ENCODE measurements at places on chromosomes 2 and 18. TPM values are rescaled to one million over a fixed set of nuclear protein-coding genes. Genes with fewer than 3 reads are reported as not detected.

- no peaks in the 10 kb centered on the region for H3K36me3 ChIP-seq
- no peak overlapping the region for H3K27ac ChIP-seq
- no peaks in the 10 kb centered on the region for H3K27me3 ChIP-seq
- H3K4me1 ChIP-seq: peaks cover 5% of the 10 kb centered on the region
Measured at GRCh38 chr2:33123216-33123615, 176.5 kb downstream of the LTBP1 start.

DNA sequence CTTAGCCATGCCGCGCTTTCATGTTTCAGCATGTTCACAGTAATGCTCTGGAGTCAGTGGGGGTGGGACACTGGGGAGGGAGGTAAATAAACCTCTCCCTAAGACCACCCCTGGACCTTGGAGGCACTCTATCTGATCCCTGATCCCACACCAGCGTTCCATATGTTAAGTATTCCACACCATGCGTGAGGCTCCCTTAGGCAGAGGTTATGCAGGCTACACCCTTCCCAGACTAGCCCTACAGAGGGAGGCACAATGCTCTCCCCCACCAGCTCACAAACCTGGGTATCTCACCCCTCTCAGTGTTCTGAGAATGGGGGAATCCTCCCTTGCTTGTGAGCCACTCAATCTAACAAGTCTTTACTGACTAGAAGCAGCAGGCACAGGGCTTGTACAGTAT lies 1610.4 kb upstream of the ZEB2 start:
- DNase-seq: no peak
- H3K4me1 ChIP-seq: peaks cover 4% of the 10 kb centered on the region
- H3K4me3 ChIP-seq: no peak overlapping the region

Gene ITPRIPL1
- total RNA-seq: 4.4 TPM

- no peaks in the 10 kb centered on the region for H3K27me3 ChIP-seq
- H3K4me3 ChIP-seq: no peak overlapping the region
- H3K4me1 ChIP-seq: no peaks in the 10 kb centered on the region
- no peaks in the 10 kb centered on the region for H3K36me3 ChIP-seq
- no peak for DNase-seq
Measured at GRCh38 chr2:224613543-224614286, 28.6 kb upstream of the CUL3 start.

Gene ZNF514
- total RNA-seq: 23.0 TPM

Gene D2HGDH
- 9.1 TPM for total RNA-seq

GRCh38 chr2:27689424-27689823 lies 25.7 kb downstream of the SLC4A1AP start:
- DNase-seq: no peak
- peaks cover 28% of the 10 kb centered on the region for H3K36me3 ChIP-seq
- H3K4me3 ChIP-seq: no peak overlapping the region

- no peak for DNase-seq
- no peak overlapping the region for H3K27ac ChIP-seq
- no peaks in the 10 kb centered on the region for H3K27me3 ChIP-seq
- no peak overlapping the region for H3K4me3 ChIP-seq
- no peaks in the 10 kb centered on the region for H3K4me1 ChIP-seq
Measured at GRCh38 chr2:162282765-162283425, 35.6 kb downstream of the IFIH1 start.

DNA sequence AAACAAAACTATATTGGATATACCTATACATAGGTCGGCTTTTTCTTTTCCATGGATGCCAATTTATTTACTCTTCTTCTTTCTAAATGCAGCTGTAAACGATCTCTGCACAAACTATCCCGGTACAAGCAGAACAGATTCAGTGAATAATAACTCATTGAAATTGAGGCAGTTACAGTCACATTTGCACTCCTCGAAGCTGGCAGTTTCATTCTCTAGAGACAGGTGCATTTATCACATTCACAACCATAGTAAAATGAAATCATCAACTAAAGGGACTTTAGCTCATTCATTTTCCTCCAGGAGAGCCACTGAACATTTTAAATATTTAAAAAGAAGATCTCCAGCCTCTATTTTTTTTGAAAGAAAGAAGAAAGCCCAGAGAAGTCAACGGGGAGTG lies 551.7 kb downstream of the LRP1B start:
- DNase-seq: no peak
- no peak overlapping the region for H3K27ac ChIP-seq
- H3K4me3 ChIP-seq: no peak overlapping the region
- no peaks in the 10 kb centered on the region for H3K4me1 ChIP-seq

- H3K4me1 ChIP-seq: peaks cover 2% of the 10 kb centered on the region
- peak; percentile 72 for DNase-seq
- H3K4me3 ChIP-seq: no peak overlapping the region
- H3K27ac ChIP-seq: no peak overlapping the region
- no peaks in the 10 kb centered on the region for H3K27me3 ChIP-seq
- H3K36me3 ChIP-seq: no peaks in the 10 kb centered on the region
Measured at GRCh38 chr2:104332731-104333130, 521.2 kb upstream of the POU3F3 start.

Measured in muscle of leg (tissue), 16 donors.